ENCODE measurements at places on chromosomes 5 and 9.

- no peak for DNase-seq
These were observed 150.5 kb upstream of the ELL2 start for GRCh38 chr5:96112123-96112670.

- no peak for DNase-seq
These were observed 76.6 kb downstream of the OTULIN start for GRCh38 chr5:14741131-14741530.

DNA sequence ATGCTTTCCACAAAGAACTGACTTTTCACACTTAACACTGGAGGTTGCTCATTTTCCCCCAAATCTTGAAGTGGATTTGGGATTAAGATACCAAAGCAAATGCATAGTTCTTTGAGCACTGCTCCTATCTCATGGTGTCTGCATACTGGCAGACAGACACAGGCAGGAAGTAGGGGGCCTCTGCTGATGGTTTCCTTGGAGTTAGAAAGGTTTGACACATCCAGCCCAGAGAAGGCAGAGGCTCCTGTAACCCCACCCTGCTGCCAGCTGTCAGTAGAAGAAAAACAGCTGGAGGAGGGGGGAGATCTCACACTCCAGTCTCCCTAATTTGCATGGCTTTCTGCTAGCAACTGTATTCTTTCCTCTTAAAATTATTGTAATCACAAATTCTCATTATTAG lies 44.1 kb downstream of the APTX start:
- DNase-seq: no peak

- DNase-seq: no peak
These were observed 22.3 kb downstream of the NDUFS6 start for GRCh38 chr5:1823381-1824034.

DNA sequence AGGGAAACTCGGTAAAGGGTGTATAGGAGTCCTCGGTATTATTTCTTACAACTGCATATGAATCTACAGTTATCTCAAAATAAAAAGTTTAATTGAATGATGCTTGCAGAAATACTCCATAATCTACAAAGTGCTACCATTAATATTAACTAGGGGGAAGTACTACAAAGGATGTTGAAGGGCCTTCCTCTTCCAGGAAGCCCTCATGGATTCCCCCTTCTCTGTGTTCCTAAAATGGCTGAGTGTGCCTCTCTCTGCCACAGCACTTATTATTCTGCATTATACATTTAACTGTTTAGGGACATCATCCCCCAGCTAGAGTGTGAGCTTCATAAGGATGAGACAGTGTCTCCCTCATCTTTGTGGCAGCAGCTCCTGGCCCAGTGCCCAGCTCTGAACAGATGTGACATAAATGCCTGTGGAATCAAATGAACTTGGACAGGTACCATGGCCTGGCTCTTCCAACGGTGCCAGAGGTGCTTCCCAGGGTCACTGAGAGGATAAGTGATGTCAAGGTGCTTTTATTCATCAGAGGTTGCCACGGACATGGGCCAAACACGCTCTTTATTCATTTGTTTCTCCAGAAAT lies 99.5 kb downstream of the PAX5 start:
- DNase-seq: no peak

GRCh38 chr5:16364910-16365309 lies 100.7 kb downstream of the ZNF622 start:
- DNase-seq: no peak

- DNase-seq: no peak
These were observed 25.4 kb downstream of the HRH2 start for GRCh38 chr5:175683231-175683630.

- no peak for DNase-seq
These were observed 107.3 kb upstream of the ANKRD55 start for GRCh38 chr5:56340196-56340980.

DNA sequence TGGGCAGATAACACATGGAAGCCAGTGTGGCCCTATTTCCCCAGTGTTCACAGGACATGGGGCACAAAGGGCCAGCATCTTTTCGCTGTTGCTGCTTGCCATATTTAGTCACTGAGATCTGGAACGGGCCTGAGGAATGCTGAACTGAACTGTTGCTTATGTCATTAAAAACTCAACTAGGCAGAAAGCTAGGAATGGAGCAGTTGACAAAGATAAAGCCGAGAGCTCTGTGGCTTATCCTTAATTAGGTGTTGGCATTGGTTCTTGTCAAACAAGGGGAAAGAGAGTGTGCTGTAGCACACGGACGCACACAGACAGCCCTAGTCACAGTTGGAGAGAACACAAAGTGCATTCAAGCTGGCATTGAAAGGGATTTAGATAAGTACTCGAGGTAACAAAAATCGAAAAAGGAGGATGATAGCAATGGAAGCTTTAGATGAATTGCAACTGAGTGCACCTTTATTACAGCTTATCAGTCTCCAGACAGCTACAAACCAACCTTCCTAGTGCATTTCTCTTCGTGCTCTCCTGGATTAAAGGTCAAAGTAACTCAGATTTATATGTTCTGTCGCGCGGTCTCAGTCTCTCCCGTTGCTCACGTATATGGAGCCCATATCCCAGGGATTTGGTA lies 450.2 kb upstream of the ZNF608 start:
- no peak for DNase-seq

GRCh38 chr9:23447166-23447565 lies 378.9 kb downstream of the ELAVL2 start:
- DNase-seq: no peak

- no peak for DNase-seq
These were observed 729.3 kb downstream of the CDH18 start for GRCh38 chr5:19258686-19259085.

DNA sequence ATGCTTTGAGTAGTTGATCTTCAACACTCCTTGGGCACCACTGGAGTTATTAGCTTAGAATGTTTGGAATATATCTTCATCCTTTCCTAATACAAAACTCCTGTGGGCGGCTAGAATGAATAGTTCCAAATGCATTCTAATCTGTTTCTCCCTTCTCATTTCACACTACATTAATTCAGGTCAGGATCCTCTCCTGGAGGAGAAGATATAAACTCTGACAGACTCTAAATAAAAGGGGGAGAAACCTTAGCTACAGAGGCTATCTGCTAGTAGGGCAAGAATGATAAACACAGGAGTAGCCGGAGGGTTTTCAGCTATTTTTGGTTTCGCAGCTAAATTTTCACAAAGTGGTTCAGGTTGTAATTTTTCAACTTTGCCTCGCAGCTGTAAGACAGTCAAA lies 45.2 kb upstream of the FAM240B start:
- DNase-seq: no peak

DNA sequence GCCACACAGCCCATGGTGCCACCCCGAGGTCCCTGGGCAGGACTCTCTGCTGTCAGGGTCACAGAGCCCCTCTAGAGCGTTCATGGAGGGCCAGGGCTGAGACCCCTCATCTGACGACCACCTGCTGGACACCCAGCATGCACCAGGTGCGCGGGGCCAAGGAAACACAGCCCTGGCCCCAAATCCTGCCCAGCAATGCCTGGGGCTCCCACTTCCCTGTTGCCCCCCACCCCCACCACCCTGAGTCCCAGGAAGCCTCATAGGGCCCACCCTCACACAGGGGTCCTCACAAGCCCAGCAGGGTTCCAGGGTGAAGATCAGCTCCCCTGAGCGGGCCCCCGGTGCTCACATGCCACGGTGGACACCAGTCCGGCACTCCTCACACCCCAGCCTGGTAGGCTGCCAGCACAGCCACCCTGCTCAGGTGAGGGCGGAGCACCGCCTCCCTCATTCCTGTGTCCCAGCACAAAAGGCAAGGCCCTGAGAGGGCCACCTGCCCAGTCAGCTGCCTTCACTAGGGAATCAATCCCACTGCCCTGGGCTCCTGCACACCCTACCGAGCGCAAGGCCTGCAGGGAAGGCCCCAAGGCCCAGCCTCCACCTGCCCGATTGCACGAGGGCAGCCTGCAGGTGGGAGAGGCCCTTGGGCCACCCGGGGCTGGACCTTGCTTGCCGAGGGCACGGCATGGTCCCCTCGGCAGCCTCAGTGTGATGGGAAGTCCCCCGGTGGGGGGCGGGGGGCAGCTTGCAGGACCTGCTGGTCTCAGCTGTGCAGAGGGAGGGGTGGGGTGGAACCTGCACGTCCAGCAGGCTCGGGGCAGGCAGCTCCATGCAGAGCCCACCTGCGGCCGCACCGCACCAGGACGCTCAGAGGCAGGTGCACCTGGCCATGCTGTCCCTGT lies 56.4 kb upstream of the UBAC1 start:
- DNase-seq: no peak

GRCh38 chr9:90546200-90546599 lies 96.4 kb downstream of the DIRAS2 start:
- DNase-seq: no peak

- DNase-seq: no peak
These were observed 79.1 kb downstream of the FEM1C start for GRCh38 chr5:115465431-115465830.

GRCh38 chr5:136190091-136190720 lies 2.8 kb downstream of the SMIM32 start:
- no peak for DNase-seq

DNA sequence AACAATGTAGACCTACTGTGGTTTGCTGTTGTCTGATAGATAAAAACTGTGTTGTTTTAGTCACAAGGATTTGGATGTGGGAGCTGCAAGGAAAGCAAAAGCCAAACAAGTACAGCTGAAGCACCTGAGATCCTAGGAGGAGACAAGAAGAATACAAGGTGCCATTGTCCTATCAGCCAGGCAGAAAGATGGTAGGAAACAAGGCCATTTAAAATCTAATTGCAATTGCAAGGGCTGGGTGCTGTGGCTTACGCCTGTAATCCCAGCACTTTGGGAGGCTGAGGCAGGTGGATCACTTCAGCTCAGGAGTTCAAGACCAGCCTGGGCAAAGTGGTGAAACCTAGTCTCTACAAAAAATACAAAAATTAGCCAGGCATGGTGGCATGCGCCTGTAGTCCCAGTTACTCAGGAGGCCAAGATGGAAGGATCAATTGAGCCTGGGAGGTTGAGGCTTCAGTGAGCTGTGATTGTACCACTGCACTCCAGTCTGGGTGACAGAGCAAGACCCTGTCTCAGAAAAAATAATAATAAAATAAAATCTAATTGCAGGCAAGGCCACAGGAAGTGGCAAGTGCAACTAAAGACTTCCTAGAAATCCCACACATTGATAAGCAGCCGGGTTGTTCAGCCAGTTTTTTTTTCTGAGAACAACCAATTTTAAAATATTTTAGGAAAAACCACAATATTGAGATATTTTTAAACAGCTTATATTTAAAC lies 22.6 kb downstream of the DOCK8 start:
- no peak for DNase-seq

DNA sequence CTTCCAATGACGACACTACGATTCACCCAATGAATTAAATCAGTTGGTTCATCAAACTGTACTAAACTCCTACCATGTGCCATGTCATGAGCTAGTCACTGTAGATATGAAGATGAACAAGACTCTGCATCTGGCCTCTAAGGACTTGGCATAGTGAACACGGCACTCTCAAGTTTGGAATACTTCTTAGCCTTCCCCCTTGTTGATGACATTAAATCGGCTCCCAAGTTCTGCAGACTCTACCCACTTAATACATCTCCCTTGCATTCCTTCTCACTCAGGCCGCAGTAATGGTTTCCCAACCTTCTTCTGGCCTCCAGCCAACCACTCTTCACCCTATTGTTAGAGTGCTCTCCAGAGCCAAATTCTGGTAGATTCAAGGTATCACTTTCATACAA lies 184.7 kb downstream of the MAPKAP1 start:
- no peak for DNase-seq

DNA sequence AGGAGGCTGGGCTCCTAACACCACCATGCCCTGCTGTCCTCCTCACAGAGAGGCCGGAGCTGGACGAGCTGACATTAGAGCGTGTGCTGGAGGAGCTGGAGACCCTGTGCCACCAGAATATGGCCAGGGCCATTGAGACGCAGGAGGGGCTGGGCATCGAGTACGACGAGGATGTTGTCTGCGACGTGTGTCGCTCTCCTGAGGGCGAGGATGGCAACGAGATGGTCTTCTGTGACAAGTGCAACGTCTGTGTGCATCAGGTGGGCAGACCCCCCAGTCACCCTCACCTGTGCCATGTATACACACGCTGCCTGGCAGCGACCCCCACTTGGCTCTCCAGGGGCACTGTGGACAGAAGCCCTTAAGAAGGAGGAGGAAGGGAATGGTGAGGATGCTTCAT lies 35.2 kb downstream of the JADE2 start:
- no peak for DNase-seq

DNA sequence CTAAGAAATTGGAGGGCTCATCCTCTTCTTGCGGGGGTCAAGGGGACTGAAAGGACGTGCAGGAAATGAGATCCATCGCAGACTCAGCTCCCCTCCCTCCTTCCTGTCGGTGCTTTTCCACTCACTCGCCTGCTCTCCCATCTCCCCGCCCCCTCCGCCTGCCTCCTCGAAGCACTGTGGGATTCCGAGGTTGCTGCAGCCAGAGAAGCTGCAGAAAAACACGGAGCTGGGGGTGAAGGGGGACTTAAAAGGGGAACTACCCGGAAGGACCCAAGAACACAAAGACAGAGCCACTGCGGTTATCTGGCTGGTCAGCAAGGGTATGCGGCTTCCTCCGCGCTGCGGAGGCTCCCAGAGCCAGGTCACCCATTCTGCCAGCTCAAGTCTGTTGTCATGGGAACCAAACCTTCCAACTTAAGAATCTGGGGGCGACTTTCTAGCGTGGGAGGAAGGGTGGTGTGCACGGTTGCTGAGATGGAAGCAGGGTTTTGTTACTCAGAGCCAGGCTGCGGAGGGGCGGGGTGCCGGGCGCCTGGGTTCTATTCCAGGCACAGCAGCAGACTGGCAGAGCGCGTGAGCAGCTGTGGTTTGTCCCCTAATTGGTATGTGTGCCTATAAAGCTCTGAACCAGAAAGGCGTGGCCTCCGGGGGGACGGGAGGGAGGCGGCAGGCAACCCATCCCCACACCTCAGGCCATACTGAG lies 24.9 kb downstream of the PCDHGC5 start:
- no peak for DNase-seq

- DNase-seq: no peak
These were observed 217.5 kb upstream of the OTULINL start for GRCh38 chr5:14364096-14364495.

DNA sequence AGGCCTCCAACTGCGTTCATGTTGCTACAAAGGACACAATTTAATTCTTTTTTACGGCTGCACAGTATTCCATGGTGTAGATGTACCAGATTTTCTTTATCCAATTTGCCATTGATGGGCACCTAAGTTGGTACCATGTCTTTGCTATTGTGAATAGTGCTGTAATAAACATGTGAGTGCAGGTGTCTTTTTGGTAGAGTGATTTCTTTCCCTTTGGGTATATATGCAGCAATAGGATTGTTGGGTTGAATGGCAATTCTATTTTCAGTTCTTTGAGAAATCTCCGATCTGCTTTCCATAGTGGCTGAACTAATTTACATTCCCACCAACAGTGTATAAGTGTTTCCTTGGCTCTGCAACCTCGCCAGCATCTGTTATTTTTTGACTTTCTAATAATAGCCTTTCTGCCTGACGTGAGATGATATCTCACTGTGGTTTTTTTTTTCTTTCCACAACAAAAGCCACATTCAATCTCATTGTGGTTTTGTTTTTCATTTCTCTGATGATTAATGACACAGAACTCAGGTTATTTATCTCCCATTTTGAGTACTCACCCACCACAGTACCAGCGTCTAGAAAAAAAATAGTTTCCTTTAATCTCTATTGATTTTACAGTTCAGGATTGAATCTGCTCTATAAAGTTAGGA lies 21.9 kb downstream of the ARRDC3 start:
- DNase-seq: no peak

- no peak for DNase-seq
These were observed 62.2 kb downstream of the INIP start for GRCh38 chr9:112655668-112656067.

- DNase-seq: no peak
These were observed 296.7 kb downstream of the ARL15 start for GRCh38 chr5:54013556-54014194.

Data from SK-N-MC (cell line).